Fibroblast of skin of back (primary cell): ENCODE measurements at places on chromosomes 12 and 14.
A peak's percentile ranks its signal among the peaks of the same experiment; 100 is the strongest.

DNA sequence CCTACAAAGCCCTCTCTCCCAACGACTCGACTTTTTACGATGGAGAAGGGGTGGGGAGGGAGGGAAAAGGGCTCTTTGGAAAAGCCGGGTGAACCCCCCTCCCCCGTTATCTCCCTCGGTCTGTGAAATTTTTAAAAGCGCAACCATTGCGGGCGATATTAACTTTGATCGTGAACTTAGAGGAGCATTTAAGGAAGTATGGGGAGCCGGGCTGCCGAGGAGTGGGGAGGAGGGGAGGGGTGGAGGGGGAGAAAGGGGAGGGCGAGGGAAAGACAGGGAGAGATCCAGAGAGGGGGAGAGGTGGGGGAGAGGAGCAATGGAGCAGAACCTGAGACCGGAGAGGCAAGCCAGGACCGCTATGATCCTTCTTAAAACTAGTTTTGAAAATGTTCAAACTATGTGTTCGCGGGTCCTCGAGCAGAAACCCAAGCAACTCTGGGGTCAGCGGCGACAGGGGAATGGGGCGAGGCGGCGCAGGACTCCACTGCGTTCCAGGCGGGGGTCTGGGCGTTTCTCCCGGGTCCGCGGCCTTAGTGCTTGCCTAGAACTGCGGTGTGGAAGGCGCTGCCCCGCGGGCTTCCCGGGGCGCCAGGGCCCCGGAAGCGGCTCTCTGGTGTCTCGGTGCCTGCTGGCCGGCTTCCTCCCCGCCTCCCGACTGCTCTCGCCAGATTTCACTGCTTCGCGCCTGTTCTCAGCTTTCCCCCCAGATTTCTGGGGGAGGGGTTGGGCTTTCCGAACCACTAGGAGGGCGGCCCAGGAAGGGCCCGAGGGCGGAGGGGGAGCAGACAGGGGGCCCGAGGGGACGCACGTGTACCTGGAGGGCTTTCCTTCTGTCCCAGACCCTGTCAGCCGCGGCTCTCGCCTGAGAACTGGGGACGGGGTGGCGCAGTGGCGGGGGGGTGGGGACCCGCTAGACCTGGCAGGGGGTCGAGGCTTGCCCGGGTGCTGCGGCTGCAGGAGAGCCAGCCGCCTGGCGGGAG lies at the start of gene HOTAIR:
HOTAIR (minus strand) TSS at position 871 of the 980 bp plus-strand sequence.
- DNase-seq: no peak

- no peak for DNase-seq
These were observed 24.7 kb downstream of the SYNE2 start for GRCh38 chr14:63877550-63877939.

GRCh38 chr12:123078120-123078465 lies 72.8 kb downstream of the PITPNM2 start:
- no peak for DNase-seq

DNA sequence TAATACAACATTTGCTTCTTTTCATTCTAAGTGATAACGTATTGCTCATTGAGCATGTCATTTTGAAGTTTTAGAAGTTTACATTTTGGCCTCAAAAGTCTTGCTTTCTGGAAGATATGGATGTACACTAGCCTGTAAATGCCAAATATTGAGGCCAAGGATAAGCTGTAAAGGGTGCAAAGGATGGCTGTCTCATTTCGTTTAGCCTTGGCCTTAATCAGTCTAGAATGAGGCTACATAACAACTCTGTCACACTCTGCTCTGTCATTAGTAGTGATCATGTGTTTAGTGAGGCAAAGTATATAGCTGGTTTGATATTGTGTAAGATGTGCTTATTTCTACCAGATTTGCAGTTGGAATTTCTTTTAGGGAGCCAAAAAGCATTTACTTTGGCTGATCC lies 344.5 kb downstream of the TMTC2 start:
- DNase-seq: no peak

GRCh38 chr12:65470256-65470655 lies 191.8 kb downstream of the MSRB3 start:
- DNase-seq: peak; percentile 21

GRCh38 chr12:87981495-87981894 lies 47.7 kb downstream of the C12orf50 start:
- peak; percentile 5 for DNase-seq

DNA sequence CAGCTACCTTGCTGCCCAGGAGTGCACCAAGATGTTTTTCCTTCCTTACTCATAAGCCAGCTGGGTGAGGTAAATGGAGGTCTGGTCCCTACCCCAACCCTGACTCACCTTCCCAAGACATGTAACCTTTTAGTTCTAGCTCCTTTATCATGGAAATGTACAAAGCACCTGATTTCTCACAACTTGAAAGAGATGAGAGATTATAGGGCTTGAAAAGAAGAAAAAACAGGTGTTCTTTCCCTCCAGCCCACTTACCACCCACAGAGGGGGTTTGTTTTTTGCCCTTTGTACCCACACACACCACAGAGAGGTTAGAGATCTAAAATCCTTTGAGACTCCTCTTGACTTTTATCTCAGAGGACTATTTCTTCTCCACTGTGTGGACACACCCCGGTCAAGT lies 21.1 kb downstream of the PLXNC1 start:
- no peak for DNase-seq

DNA sequence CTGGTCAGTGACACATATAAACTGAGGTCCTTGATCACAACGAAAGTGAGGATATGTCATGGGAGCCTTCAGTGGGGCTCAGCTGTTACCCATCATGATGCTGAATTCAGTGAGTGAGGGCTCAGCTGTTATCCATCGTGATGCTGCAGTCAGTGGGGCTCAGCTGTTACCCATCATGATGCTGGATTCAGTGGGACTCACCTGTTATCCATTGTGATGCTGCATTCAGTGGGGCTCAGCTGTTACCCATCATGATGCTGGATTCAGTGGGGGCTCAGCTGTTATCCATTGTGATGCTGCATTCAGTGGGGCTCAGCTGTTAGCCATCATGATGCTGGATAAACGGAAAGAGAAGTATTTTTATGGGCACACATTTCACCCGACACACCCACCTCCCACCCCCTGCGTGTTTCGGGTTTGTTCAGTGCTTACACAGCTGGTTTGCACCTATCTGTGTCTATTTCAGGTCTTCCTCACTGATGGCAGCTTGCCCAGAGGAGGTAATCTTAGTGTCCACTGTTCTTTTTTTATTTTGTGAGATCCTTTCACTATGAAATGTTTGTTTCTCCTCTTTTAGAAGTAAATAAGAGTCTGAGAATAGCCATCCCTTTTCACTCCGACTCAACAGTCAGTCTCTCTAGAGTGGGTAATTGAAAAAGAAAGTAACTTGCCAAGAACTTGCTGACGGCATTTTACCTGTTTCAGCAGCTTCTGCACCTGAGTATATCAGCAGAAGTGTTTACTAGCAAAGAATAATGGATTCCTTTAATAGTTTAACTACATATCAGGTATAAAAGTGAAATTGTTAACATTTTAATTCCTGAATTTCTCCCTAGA lies 183.0 kb downstream of the ERC1 start:
- no peak for DNase-seq

DNA sequence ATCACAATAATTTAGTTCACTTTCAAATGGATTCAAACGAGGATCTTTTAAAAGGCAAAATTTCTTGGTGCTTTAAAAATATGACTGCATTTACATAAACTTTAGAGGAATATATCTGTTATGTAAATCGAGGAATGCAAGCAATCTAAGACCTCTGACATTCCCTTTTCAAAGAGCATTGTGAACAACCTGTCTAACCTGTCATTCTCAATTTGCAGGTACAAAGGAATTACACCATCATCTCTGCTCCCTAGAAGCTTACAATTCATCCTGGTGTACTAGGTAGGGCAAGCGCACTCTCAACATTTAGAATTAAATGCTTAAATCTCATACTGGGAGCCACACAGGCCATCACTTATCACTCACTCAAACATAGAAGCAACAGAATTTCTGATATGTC lies 35.6 kb downstream of the BMP4 start:
- DNase-seq: no peak
